ENCODE measurements at places on chromosomes 1 and 21.
A peak's percentile ranks its signal among the peaks of the same experiment; 100 is the strongest.

DNA sequence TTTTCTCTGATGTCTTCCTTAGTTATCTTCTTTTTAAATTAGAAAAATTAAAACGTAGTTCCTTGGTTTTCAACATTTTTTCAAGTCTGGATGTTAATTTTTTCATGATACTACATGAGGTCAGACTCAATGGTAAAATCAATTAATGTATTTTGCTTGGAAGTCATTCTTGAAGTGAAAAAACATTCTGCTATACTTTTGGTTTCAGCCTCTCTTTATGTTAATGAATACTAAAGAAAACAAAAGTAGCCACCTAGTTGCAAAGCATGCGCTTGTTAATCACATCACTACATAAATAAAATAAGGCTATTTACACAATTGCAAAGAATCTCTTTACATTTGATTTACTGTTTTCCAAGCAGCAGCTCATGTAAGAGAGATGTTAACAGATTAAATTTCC lies 170.4 kb downstream of the LIPI start:
- DNase-seq: no peak

DNA sequence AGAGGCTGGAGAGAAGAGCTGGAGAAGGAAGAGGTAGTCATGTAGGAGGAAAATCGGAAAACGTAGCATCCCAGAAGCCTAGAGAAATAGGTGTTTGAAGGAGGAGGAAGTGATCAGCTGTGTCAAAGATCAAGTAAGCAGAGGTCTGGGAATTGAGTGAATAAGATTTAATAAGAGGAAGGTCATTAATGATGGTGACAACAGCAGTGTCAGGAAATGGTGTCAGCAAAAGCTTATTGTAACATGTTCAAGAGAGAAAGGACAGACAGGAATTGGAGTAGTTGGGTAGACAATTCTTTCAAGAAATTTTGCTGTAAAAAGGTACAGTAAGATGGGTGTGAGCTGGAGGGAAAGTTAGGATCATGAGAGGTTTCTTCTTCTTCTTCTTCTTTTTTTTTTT lies 41.6 kb upstream of the SLC6A9 start:
- no peak for DNase-seq

- DNase-seq: peak; percentile 83
These were observed 12.1 kb upstream of the GJB5 start for GRCh38 chr1:34742667-34743270.

DNA sequence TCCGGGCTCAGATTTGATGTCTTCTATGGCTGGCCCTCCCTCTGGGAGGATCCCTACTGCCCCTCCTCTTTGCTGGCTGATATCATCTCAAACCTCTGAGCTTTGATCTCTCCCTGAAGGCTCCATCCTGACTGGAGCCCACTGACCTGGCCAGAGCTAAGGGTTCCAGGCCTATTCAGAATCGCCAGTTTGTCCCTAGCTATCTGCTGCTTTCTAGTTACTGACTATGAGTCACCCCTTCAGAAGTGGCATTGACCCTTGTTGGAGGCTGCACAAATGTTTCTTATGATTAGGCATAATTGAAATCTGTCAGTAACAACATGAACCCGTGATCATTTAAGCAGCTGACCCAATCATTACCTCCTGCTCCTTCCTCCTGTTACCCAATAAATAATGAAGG lies 87.1 kb downstream of the ABCA4 start:
- no peak for DNase-seq

DNA sequence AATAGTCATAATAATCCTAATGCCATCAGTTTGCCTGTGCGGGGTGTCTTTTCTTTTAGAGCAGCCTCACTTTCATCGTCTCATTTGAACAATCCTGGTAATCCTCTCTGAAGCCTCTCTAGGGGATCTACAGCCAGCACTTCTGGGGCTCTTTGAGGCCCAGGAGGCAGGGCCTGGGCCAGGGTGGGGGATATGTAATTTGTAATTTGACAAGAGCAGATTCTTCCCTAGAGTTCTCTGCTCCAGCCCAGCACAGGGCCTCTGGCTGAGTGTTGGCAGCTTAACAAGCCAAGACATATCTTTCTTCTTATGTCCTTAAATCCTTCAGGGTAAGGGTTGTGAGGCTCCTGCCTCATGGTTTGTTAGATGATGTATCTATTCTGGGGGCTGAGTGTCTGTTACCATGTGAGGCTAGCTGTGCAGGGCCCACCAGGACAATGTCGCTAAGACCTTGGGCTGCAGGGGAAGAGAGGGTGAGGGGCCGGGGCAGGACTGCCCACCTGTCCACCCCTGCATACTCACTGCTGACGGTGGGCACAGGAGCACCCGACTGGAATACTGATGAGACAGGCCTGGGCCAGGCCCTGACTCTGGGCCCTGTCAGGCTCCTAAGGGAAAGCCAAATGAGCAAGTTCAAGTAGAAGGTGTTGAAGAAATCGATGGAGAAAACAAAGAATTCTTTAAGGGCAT lies 45.3 kb upstream of the PARP1 start:
- DNase-seq: no peak

GRCh38 chr1:54144366-54144765 lies 8.4 kb downstream of the CDCP2 start:
- no peak for DNase-seq

DNA sequence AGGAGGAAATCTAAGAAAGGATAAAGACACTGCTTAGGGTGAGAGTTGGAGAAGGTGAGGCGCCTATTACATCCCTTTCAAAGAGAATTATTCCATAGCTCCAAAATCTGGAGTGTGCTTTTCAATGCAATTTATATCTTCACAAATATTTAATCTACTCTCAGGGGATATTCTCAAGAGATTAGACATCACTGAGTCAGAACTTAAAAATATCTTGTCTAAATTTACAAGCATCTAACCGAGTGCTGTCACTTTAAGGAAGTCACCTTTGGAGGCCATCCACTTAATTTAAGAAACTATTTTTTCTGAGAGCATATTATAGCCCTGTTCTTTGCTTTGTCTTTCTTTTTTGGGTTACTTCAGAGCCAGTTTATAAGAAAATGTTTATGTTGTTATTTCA lies 134.6 kb downstream of the TNFSF18 start:
- DNase-seq: no peak

- peak; percentile 71 for DNase-seq
These were observed 43.6 kb downstream of the PBX1 start for GRCh38 chr1:164602480-164603093.

DNA sequence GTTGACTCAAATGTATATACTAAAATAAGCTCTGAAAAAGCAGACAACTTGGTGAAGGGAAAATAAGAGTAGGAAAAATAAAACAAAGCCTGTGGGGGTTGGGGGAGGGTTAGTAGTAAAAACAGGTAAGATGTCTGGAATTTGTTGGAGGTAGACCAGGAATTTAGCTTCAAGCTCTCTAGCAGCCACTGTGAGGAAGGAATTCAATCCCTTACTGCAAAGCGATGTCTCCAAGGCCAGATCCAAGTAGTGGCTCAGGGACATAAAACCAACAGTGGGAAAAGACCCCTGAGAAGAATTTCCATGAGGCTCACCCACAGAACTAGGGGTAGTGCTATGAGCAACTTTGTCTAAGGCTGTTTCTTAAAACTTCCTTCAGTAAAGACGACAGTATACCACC lies 7.8 kb downstream of the ANGPTL7 start:
- no peak for DNase-seq

- no peak for DNase-seq
These were observed 17.2 kb downstream of the ALPL start for GRCh38 chr1:21526441-21526840.

Data from lower lobe of right lung (tissue), 2 donors.